ENCODE measurements at places on chromosomes 4 and X. TPM values are rescaled to one million over a fixed set of nuclear protein-coding genes. Genes with fewer than 3 reads are reported as not detected.

The VSIG1 gene
- total RNA-seq: not detected

The SMIM10L2A gene
- 0.97 TPM for total RNA-seq

The MAOA gene
- total RNA-seq: 68.9 TPM

The PABPC1L2A gene
- total RNA-seq: not detected

The L1CAM gene
- total RNA-seq: 1.5 TPM

The CTAG2 gene
- not detected for total RNA-seq

The ETFDH gene
- total RNA-seq: 131 TPM

The PRRG1 gene
- 9.8 TPM for total RNA-seq

The CNGA1 gene
- 0.89 TPM for total RNA-seq

The ZNF718 gene
- 5.0 TPM for total RNA-seq

The FAM13A gene
- total RNA-seq: 6.6 TPM

The FAM47B gene
- total RNA-seq: not detected

The REELD1 gene
- total RNA-seq: 0.22 TPM

- no peak for DNase-seq
These were observed 164.2 kb upstream of the NRK start for GRCh38 chrX:105658136-105658535.

DNA sequence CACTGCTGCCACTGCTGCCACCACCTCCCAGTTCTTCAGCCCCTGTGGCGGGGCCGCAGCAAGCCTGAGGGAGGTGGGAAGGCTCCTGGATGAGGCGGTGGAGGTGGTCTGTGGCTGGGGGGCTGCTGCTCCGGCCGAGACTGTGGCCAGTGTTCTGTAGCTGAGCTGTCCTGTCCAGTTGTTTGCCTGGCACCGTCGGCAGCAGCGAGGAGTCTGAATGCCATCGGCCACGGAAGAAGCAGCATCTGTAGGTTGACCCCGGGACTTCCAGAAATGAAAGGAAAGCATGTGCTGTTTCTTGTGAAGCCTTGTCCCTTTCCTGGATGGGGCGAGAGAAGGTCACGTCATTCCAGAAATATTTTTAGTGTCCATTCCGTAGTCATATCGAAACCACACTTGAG lies 3.3 kb downstream of the C4orf54 start:
- DNase-seq: no peak

DNA sequence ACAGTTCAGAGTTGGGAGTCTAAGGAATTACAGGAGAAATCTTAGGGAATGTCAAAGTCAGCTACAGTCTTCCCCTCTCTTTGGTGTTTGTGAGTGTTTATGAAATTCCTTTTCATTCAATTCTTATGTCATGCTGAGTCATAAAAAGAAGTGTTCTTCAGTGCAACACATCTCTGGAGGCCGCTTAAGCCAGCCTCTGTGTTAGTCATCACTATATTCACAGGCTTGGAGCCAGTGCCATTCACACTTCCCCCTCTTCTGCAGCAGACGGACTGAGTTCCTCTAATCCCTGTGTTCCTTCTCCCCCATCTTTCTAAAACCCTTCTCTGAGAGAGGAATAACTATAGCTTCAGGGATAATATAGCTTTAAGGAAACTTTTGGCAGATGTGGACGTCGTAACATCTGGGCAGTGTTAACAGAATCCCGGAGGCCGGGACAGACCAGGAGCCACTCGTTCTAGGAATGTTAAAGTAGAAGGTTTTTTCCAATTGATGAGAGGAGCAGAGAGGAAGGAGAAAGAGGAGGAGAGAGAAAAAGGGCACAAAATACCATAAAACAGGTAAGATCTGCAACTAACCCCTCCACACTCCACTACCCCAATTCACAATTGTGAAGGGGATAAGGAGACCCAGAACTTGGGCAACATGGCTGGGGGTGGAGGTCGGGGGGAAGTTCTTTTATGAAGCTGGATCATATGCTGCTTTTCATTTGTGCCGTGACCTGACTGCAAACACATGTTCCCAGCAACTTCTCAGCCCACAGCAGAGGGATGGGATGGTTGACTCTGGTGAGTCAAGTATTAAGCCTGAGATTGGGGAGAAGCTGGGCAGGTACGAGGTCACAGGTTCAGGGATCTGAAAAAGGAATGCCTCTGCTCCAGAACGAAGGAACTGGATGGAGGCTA lies at the start of gene SRPX2:
Gene SRPX2, plus strand, starts transcription at position 244 of the 905 bp plus-strand sequence. CDS start 2,124 bp downstream, outside the sequence.
- no peak for DNase-seq

DNA sequence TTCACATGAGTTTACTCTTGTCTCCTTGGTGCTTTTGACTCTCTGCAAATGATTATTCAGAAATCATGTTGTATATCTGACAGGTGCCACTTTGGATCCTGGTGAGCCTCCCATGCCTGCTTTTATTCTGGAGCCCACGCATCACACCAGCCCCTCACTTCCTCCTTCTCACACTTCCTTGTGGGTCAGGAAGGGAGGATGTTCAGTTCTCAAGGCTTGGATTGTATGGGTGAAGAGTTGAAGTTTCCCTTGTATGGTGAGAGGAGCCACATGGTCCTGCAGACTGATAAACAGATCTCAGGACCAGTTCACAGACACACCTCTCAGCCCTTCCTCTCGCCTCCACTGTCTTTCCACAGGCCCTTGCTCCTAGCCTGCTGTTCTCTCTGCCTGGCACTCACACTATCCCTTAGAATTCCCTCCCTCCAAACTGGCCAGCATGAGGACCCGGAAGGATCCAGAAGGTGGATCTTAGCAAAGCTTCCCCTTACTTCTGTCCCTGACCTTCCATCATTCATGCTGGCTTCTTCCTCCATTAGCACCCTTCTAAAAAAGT lies 92.1 kb downstream of the STK32B start:
- no peak for DNase-seq

DNA sequence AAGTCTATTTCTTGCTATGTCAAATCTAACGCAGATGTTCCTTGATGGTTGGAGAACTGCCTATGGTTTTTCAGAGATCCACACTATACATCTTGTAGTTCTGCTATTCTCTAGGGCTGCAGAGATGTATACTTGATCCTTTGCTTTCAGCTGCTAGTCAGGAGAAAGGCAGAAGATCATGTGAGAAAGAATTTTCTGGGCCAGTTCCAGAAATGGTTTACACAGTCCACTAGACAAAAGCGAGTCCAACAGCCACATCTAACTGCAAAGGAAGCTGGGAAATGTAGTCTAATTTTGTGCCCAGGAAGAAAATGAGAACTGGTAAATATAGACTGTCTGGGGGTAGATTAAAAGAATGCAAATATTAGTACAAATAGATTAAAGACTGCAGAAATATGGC lies 394.3 kb upstream of the SLIT2 start:
- no peak for DNase-seq

GRCh38 chr4:100511896-100512295 lies 5.9 kb downstream of the EMCN start:
- no peak for DNase-seq

DNA sequence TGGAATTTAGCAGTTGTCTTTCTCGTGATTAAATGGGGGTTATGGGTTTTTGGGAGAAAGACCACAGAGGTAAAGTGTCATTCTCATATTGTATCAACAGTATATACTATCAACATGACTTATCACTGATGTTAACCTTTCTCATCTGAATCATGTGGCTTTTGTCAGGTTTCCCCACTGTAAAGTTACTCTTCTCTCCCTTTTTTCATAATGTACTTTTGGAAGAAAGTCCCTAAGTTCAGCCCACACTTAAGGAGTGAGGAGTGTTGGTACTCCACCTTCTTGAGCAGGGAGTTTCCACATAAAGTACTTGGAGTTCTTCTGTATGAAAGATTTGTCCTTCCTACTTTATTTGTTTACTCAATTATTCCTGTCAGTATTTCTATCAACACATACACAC lies 169.9 kb downstream of the ZNF330 start:
- no peak for DNase-seq

GRCh38 chrX:64427281-64427680 lies 32.0 kb upstream of the MTMR8 start:
- DNase-seq: no peak

DNA sequence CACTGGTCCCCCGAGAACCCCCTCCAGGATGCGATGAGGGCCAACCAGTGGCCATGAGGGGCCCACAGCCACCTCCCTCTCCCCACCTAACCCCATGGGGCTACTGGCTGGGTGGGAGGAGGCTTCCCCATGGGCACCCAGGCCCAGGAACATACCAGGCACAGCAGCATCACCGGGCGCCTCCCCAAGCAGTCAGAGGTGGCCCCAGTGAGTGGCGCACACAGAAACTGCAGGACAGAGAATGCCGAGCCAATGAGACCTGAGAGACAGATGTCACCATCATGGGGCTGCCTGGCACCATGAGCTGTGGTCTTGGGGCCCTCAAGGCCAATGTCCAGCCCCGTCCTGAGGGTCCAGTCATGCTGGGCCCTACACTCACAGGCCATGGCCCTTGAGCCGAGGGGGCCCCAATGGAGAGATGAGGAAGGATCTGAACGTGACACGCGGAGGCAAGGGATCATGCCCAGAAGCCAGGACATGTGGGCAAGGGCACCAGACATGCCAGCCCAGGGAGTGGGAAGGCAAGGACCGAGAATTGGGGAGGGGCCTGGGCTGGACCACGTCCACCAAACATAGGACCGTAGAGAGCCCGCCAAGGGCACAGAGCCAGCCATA lies 30.1 kb downstream of the NOP14 start:
- peak; percentile 74 for DNase-seq

DNA sequence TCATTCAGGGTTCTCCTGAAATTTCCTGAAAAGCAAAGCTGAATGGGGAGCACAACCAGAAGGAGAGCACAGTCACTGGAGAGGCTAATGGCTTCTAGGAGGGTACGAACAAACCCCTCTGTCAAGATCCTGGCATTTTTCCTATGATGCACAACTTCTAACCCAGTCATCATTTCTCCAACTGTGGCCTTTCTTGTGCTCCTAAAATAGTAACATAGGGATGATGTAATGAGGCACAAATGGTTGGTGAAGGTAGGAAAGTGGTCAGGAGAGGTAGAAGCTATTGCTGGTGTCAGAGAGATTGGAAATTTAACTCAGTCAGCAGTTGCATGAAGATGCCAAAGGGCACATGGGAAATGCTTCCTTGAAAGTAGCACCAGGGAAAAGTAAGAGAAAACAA lies 52.7 kb downstream of the SLC10A7 start:
- no peak for DNase-seq

- DNase-seq: no peak
These were observed 296.1 kb upstream of the UGT8 start for GRCh38 chr4:114302472-114302871.

DNA sequence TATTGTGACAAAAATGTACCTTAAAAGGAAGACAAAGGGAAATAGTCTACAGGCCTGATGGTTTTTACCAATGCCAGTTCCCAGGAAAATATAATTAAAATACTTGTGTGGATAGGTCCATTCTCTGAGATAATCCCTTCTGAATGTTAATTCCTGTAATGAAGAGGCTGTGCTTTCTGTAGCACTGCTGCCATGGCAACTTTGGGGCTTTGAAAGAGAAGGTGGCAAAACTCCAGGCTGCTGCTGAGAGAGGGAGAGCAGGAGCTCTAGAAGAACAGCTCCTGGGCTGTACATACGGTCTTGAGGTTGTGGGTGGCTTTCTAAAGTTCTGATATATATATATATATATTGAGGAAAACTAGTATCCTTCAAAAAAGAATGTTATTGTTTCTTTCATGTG lies 125.4 kb downstream of the PDLIM5 start:
- DNase-seq: no peak

DNA sequence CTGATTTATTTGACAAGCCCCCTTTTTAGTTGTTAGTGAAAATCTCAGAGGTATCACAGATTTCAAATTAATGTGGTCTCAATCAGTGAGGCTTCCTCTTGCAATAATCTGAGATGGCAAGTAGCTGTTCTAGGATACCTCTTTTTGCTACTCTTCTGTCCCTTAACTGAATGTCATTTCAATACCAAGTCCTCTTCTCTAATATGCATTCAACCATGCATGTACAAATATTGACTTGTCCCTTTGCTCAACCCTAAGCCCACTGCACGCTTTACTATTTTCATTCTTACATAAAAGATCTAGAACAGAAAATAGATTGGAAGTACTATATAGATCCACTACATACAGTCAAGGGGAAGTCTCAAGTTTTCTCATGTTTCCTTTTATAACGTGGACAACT lies 164.2 kb downstream of the CBR4 start:
- DNase-seq: no peak

DNA sequence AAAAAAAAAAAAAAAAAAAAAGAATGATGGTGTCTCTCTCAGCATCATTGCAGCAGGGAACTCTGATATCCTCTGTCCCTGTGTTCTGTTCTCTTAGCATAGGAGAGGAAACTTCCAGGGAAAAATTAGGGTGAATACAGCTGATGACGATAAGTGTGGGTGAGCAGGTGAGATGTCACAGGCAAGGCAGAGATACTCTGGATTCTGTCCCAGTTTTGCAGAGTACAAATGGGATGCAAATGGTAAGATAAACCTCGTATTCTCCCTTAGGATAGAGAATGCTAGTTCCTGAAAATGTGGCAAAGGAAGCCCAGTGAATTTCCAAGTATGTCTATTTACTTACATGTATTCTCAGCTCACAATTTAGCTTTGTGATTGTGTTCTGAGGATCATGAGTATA lies 671.6 kb upstream of the BOD1L1 start:
- DNase-seq: no peak

All from cardiac septum (tissue), 1 donor.